ENCODE measurements at places on chromosomes 1 and 21. TPM values are rescaled to one million over a fixed set of nuclear protein-coding genes. Genes with fewer than 3 reads are reported as not detected.

The RUNX3 gene
- 5.6 TPM for total RNA-seq

The MPL gene
- 0.06 TPM for total RNA-seq

The SELE gene
- total RNA-seq = 0.80 TPM

The CD52 gene
- total RNA-seq = not detected

The ITGB2 gene
- 0.09 TPM for total RNA-seq

GRCh38 chr1:41508290-41508689, 23.8 kb upstream of the EDN2 start:
- no peak for DNase-seq

DNA sequence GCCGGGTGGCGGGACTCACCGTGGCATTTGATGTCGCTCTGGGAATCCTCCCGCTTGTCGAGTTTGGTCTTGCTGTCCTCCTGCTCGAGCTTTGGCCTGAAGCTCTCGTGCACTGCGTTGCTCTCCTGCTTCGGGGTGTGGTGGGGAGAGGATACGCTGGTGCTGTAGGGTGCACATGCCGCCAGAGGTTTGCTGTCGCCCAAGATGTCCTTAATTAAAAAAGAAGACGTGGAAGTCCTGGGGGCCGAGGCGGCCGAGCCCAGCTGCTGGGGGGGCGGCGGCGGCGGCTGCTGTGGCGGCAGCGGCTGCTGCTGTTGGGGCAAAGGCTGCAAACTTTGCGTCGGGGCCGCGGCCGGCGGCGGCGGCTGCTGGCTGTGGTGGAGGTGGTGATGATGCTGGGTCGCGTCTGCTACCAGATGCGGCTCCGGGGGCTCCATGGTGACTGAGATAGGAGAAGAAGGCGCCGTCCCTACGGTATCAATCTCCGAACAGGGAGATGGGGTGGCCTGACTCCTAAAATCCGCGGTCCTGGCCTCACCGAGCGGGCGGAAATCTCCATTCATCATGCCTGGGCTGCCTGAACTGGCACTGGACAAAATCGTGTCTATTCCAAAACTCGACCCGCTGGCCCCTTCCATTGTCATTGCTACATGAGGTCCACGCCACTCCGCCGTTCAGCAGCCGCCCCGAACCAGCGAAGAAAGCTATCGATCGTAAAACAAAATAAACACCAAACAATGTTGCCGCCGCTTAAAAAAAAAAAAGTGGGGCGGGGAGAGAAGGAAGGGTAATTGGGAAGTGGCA, at the start of gene BARHL2:
BARHL2 (minus strand) TSS at position 751 of the 804 bp plus-strand sequence; CDS start at position 644, 107 bp downstream.
- DNase-seq = no peak

DNA sequence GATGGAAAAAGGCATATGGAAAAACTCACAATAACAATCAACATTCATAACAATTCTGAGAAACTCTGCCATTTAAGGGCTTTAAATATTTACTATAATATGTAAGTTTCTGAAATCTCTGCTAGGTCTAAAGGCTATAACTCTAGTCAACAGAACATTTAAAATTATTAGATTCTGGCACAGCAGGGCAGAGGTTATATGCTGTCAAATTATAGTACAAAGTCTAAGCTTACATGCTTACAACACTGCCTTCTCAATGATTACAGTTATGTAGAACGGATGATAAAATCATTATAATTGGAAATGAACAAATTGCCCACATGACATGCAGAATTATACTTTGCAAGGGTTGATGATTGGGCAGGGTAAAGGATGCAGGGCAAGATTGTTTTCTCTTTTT, 97.7 kb downstream of the PIGK start:
- DNase-seq = no peak

- DNase-seq = no peak
These were observed 101.0 kb upstream of the GUCA2B start for GRCh38 chr1:42052072-42052699.

DNA sequence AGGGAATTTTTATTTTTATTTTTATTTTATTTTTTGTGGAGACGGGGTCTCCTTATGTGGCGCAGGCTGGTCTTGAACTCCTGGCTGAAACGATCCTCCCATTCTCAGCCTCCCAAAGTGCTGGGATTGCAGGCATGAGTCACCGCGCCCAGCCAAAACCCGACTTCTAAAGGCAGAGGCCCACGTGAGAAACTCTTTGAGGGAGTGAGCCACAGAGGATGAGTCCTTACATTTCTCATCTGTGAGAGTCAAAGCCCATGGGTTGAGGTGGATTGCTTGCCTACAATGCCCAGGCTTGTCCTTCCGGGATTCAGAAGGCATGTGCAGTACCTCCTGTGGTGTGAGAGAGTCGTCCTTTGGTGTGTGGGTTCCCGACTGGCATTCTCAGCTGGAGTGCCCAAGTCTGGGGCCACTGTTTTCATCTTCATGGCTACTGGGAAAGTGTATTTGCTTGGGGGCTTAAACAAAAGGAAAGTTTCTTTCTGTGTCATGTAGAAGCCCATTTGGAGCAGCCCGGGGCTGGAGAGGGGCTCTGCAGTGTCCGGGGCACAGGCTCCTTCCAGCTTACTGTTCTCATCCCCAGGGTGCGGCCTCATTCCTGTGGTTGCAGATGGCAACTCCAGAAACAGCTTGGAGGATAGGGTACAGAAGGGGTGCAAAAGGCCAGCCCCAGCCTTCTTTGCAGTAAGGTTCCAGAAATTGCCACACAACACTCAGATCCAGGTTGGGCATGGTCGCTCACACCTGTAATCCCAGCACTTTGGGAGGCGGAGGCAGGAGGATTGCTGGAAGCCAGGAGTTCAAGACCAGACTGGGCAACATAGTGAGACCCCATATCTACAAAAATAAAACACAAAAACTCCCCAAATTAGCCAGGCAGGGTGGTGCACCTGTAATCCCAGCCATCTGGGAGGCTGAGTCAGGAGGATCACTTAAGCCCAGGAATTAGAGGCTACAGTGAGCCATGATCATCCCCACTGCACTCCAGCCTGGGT, 29.4 kb upstream of the CSF3R start:
- peak; percentile 63 for DNase-seq

DNA sequence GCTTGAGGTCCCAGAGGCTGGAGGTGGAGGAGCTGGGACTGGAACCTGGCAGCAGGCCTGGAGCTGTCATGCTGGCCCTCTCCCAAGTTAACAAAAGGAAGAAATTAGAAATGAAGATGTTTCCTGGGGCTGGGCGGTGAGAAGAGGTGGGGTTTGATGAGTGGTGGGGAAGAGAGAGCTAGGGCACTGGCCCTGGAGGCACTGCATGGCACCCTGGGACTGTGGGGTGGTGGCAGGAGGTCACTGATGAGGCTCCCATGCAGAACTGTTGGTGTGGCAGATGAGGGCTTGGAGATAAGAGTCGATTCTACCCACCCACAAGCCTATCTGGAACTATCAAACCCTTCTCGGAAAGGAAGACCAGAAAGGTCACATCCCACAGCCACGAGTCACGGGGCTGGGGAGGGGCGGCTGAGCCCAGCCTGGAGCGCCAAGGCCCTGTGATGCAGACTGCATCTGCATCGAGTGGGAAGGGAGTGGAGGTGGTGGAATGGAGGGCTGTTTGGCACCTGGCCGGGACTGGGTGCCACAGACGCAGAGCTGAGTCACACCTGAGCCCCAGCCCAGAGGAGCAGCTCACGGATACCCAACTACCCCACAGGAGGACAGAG, 29.4 kb downstream of the MRPL37 start:
- DNase-seq = peak; percentile 61

DNA sequence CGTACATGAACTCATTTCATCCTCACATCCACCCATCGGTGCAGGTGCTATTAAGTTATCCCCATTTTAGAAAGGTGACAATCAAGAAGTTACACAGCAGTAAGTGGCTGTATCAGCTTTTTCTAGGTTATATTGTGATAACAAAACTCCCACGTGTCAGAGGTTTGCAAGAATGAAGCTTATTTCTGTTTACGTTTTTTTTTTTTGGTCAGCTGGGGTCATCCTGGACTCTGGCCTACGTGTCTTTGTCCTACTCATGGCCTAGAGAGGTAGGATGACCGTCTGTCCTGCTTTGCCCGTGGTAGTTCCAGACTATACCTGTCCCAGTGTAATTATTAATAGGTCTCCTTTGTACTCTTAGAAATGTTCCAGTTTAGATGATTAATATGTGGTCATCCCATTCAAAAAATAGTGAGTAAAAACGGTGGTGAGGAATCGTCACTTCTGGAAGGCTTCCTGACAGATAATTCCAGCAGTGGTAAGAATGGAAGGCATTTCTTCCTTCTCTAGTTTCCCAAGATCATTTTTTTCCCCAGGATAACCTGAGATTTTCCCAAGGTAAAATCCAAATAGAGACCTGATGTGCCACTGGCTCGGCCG, 64.2 kb upstream of the KIF26B start:
- DNase-seq = no peak

- peak; percentile 83 for DNase-seq
These were observed 32.4 kb downstream of the EIF2D start for GRCh38 chr1:206579747-206580437.

GRCh38 chr1:186828611-186829454, at the start of gene PLA2G4A:
Gene PLA2G4A, plus strand, starts transcription at chr1:186828949. Its CDS starts 25,406 bp downstream, at chr1:186854355.
- DNase-seq = peak; percentile 71

DNA sequence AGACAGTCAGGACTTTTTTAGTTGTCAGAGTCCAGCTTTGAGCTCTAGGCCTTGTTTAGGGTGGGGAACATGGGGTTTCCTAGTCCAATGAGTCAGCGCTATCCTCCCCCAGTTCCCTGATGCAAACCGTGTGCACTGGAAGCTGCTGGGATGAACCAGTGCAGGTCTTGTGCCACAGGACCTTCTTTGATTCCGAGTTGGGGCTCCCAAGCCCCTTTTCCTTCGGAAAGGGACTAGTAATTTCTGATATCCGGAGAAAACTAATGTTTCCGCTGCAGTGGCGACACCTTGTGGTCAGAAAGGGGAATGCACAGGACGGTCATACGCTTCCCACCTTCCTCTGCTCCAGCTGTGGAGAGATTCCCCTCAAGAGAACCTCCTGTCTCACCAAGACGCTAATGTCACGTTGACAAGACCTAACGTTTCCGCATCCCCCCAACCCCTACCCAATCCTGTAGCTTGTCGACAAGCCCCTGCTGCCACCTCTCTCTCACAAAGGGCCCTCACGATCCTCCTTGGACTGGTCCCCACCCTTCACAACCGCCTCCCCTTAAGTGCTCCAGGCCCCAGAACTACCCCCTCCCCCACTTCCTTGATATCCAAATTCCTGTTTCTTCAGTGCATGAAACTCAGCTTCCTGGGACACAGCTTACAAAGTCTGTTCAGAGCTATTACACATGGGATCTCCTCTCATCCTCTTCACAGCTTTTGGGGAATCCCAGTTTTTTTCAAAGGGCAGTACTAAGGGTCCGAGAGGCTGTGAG, 30.9 kb downstream of the GPA33 start:
- DNase-seq = peak; percentile 72

GRCh38 chr21:17460094-17460493, 52.7 kb upstream of the CXADR start:
- DNase-seq = no peak
